Activated T-helper 1 cell treated with anti-CD3 and anti-CD28 coated beads, Interleukin-12 subunit alpha, Interleukin-12 subunit beta, Interleukin-2, Interleukin-4 antibody, amounts not matched to agents 30 ng/mL and 10 ng/mL and 1 ng/mL, durations not matched to agents 14 hours and 24 hours and 36 hours (primary cell): ENCODE measurements at places on chromosomes 7 and 10. TPM values are rescaled to one million over a fixed set of nuclear protein-coding genes. Genes with fewer than 3 reads are reported as not detected.

The ASB10 gene
- total RNA-seq: not detected in 2 replicates

The CNTNAP2 gene
- total RNA-seq: not detected in 2 replicates

The ITGA8 gene
- total RNA-seq: not detected in 2 replicates

The LRRC4 gene
- 1.3 and 2.1 TPM in 2 replicates for total RNA-seq

The MEOX2 gene
- not detected in 2 replicates for total RNA-seq

DNA sequence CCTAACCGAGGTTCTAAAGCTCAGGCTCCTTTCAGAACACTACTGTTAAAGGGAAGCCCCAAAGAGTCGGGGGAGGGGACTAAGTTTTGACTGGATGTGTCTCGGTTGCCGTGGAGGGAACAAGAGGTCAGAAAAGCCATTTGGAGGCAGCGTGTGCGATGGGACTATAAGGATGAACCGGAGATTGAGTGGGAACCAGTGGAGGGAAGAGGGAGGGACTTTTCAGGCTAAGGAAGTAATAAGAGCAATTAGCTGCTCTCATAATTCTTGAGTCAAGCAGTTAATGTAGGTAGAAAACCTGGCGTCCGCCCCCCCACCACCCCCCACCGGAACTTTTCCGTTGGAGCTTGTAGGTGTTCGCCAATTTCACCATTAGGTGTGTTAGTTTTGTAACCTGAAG, 491 bp upstream of the AKAP9 start:
- DNase-seq: no peak

DNA sequence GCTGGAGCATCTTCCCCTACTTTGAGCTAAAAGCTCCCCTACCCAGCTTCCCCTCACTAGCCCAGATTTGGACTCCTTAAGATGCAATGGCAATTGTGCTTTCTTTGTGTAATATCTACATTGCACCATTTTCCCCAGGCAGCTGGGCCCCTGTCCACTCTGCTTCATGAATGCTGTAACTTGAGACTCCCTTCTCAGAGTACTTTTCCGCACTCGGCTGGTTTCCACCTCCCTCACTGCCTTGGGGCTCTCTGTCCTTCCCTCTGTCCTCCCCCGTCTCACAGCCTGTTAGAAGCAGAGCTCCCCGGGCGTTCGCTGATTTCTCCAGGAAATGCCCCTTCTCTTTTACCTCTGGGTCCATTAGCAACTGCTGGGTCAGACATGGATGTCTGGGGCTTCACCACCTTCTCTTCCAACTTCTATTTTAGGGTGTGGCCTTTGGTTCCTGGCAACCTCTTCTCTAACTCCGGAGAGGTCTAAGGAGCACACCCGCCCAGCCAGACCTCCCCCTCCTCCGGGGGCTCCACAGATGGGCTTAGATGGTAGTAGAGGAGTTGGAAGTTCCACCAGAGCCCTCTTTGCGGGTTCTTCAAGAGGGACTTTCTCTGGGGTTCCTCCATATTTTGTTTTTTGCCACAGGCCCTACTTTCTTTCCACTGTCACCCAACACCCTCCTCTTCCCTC, 2.9 kb upstream of the TMEM72 start:
- DNase-seq: no peak

- DNase-seq: no peak
Observed at GRCh38 chr7:141697211-141697871, 4.6 kb downstream of the DENND11 start.

GRCh38 chr7:152862006-152862405, 102.5 kb downstream of the ACTR3B start:
- no peak for DNase-seq

- DNase-seq: no peak
Observed at GRCh38 chr10:113735913-113736312, 15.6 kb upstream of the PLEKHS1 start.

- DNase-seq: no peak
Observed at GRCh38 chr10:14072541-14072940, 258.2 kb downstream of the FRMD4A start.

DNA sequence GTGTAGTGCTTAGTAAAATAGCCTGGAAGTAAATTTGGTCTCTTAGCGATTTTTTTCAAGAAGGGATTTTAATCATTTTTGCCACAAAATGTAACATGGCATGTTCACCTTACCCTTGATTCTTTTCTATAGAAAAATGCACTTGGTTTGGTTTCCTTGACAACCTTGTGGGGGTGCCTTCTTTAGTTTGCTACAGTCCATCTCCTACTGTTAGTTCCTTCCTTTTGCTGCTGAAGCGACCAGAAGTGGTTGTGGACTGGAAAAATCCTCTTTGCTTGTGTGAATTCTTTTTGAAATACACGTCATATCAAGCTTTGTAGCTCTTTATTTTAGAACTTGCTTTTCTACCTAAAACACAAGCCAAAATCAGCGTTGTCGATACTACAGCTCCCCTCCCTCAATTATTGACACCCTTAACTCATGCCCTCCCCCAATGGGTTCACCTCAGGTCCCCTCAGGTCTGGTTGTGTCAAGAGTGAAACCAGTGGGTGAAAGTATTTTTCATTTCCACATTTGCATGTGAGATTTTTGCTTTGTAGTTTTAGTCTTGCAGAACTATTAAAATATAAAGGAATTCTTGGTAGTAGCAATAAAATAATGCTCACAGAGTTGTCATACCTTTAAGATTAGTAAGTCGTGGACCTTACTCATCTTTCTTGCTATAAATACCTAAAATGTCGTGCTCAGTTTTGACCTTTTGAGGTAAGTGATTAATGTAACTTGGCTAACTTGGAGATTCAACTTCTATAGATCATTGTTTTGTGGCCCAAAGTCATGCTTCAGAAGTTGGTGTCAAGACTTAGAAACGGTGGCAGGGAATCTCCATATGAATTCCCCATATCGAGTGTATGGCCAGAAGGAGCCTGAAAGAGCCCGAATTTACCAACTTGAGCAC, 1.5 kb downstream of the ACTR3B start:
- DNase-seq: no peak

GRCh38 chr7:39464350-39465054, 101.7 kb upstream of the YAE1 start:
- no peak for DNase-seq

DNA sequence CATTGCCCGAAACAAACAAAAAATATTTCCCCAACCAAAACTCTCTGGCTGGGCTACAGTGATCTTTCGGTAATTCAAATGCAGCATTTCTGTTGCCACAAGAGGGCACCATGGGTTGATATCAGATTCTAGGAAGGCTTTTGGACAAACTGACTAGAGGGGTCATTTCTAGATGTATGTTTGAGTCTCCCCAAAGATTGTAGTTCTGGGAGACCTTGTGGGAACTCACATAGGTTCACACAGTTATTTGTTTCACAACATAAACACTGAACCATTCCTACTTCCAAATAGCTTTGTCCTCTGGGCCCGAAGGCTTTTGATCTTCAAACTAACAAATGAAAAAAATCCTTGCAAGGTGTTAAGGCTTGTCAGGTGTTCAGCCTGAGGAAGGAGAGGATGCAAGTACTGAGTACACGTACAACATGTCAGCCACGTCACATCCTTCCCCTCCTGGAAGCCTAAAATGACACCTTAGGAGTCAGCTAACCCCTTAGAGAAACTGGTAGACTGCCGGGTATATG, 37.0 kb upstream of the IL15RA start:
- DNase-seq: peak; percentile 30

GRCh38 chr7:30977222-30977621, 13.5 kb downstream of the GHRHR start:
- DNase-seq: no peak

GRCh38 chr10:103593022-103593570, 99.6 kb downstream of the NEURL1 start:
- no peak for DNase-seq

- no peak for DNase-seq
Observed at GRCh38 chr7:139634087-139634486, 110.6 kb downstream of the CLEC2L start.

DNA sequence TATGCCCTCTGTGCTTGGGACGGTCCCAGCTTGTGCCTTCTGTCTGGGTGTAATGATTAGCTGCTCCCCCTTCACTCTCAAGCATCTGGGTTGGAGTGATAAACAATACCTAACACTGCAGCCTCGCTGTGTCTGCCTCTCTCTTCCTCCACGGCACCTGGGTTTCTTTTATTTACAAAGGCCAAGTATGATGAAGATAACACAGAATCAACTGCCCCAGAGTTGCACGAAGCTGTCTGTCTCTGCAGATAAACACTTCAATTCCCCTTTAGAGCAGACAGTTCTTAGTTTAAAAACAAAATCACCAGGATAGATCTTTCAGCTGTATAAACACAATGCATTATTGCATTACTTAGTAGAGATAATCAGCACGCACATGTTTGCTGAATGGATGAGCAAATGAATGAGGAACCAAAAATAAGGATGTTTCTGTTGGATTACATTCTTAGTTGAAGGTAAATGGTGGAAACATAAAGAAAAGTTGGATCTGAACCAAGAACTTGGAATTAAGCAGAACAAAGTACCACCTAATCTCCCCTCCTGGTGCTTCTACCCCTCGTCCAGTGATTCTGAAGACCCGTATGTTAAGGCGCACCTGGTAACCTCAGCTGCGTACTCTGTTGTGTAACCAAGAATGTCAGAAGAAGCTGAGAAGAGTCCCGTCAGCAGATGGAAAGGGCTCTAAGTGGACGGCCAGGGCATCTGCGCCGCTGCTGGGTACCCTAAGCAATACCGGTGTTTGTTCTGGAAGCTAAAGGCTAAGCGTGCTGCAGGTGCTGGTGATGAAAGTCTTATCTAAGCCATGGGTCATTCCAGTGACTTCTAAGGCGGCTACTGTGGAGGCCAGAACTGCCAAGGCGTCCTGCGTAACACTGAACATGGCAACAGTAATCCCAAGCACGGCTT, 26.6 kb downstream of the INSIG1 start:
- DNase-seq: no peak

DNA sequence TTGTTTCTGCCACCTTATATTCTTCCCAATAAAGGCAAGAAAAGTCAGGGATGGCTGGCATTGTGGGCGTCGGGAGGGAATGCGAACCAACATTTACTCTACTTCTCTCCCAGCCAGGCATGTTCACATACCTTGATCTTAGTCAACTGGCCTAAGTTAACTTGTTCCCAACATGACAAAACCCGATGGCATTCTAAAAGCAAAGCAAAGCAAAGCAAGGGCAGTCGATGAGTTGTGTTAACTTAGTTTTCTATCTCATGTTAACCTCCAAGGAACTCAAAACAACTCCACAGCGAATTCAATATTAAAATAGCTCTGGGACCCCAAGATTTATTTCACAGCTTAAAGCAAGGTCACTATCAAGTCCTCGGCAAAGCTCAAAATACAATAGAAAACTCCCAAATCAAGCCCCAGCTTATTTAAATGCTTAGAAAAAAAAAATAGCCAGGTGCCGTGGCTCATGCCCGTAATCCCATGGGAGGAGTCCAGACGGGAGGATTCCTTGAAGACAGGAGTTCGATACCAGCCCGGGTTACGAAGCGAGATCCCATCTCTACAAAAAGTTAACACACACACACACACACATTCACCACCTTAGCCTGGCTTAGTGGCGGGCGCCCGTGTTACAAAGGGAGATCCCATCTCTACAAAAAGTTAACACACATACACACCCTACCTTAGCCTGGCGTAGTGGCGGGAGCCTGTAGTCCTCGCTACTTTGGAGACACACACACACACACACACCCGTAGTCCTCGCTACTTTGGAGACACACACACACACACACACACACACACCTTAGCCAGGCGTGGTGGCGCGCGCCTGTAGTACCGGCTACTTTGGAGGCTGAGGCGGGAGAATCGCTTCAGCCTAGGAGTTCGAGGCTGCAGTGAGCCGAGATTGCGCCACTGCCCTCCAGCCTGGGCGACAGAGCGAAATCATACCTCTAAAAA, 901 bp upstream of the CCNY start:
- DNase-seq: no peak

DNA sequence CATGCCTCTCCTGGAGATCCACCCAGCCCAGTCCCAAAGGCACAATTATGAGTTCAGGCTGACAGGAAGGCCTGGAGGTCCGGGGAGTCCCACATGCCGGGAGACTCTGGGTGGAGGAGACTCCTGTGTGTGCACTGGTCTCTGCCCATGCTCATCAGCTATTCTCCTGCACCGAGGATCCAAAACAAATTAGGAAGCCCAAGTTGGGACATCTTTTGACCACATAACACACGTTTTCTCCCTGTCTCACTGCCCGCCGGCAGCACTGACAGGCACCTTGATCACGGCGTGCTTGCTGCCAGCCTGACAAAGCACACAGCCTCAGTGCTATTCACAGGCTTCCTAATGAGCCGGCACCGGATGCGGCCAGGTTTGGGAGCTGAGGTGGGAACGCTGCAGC, 412.7 kb downstream of the PTPRN2 start:
- no peak for DNase-seq

DNA sequence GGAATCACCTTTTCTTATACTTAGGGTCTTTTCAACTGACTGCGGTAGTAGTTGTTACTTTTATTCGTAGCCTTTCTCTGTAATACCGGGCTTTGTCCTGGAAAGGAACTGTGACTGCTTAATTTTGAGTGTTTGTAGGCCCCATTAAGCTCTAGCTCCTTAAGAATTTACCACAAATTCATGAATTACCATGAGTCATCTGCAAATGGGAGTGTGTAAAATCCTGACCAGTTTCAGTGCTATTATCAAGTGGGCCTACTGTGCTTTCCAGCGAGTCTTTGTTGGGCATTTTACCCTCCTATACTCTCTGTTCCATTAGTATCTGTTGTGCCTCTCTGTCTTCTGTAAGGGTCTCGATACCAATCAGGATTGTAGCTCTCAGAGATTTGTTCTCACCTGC, 49.7 kb downstream of the ZMYND11 start:
- no peak for DNase-seq

GRCh38 chr10:61283066-61283465, 170.1 kb downstream of the TMEM26 start:
- no peak for DNase-seq
